ENCODE measurements at places on chromosomes 3 and 15. TPM values are rescaled to one million over a fixed set of nuclear protein-coding genes. Genes with fewer than 3 reads are reported as not detected.

The BOC gene
- polyA plus RNA-seq = 17.7 TPM

DNA sequence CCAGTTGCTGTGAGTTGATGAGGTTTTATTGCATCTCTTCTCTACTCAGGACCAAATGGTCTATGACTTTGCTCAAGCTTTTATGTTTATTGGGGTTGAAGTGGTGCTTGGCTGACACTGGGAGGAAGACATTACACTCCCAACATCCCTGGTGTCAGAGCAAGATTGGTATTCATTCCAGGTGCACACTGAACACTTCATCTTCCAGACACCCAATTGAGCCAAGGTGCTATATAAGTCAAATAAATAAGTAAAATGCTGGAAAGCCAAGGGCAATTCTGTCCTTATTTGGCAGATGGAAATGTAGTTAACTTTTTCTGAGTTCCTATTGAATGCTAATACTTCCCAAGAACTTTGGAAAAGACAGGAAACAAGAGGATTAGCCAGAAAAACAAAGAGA is 53.2 kb upstream of the CDV3 start:
- DNase-seq = no peak

The ACY1 gene
- polyA plus RNA-seq = 55.7 TPM

DNA sequence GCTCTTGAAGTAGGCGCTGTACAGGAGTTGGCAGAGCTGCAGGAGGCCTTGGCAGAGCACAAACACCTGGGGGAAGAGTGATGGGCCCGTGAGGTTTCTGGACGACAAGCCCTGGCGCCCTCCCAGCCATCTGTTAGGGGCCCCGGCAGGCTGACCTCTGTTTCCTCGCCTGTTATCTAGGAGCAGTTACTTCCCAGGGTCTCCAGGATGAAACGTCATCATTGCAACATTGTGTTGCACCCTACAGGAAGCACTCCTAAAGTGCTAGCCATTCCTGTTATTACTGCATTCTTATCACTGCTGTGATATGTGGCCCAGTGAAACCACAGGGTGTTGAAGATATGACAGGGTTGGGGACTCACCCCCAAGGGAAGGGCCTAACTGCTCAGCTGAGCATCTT is 50.2 kb downstream of the SLCO2A1 start:
- DNase-seq = no peak

The CISH gene
- 2.6 TPM for polyA plus RNA-seq

DNA sequence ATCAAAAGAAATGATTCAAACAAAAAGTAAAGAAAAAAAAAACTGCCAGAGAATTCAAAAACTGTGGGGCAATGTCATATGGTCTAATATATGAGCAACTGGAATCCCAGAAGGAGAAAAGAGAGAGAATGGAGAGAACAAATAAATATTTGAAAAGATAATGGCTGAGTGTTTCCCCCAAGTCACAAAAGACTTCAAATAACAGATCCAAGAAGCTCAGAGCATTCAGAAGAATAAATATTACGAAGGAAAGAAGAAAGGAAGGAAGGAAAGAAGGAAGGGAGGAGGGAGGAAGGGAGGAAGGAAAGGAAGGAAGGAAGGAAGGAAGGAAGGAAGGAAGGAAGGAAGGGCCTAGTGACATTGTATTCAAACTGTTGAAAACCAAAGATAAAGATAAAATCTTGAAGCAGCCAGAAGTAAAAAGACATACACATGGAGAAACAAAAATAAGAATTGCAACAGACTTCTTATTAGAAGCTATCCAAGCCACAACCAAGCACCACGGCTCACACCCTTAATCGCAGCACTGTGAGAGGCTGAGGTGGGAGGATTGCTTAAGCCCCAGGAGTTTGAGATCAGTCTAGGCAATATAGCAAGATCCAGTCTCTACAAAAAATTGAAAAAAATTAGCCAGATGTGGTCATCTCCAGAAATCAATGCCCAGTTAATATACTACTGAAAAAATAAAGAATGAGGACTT is 118.9 kb upstream of the IGSF10 start:
- DNase-seq = no peak

- no peak for DNase-seq
These were observed 310.4 kb downstream of the PLCL2 start for GRCh38 chr3:17195192-17195611.

DNA sequence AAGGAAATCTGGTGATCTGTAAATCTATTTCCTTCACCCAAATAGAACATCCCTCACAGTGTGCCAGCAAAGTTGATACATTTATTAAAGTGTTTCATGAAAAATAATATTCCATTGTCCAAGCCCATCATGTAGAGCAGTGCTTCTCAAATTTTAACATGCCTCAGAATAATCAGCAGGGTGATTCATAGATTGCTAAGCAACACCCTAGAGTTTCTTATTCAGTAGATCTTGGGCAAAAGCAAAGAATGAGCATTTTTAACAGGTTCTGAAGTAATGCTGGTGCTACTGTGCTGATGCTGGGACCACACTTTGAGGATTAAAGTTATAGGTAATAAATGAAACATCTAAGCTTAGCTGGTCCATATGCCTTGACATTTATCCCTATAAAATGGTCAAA is 210.5 kb downstream of the ZIC4 start:
- DNase-seq = no peak

The TMEM45A gene
- polyA plus RNA-seq = 35.1 TPM

DNA sequence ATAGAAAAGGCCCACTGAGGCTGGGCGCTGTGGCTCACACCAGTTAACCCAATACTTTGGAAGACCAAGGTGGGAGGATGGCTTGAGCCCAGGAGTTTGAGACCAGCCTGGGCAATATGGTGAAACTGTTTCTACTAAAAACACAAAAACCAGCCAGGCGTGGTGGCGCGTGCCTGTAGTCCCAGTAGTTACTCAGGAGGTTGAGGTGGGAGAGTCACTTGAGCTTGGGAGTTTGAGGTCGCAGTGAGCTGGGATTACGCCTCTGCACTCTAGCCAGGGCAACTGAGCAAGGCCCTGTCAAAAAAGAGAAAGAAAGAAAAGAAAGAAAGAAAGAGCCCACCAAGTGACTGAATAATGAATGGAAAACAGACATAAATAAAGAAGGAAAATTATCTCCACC is 32.0 kb downstream of the TAMM41 start:
- DNase-seq = no peak

The HYAL1 gene
- 0.10 TPM for polyA plus RNA-seq

DNA sequence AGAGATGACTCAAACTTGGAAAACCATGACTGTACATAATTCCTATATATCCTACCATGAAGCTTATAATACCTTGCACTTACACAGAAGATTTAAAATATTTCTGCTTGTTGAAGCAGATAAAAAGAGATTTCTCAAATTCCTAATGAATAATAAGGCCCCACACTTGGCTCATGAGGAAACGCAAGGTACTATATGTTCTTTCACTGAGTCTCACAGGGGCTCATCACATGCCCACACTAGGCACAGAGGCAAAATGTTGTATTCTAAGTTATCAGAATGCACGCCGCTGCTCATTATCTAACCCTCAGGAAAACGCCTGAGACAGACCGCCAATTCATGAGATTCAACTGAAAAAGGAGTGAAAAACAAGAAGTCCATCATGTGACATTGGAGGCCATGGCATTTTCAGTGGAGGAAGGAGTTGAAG is 5.6 kb downstream of the MYO1E start:
- DNase-seq = no peak

- no peak for DNase-seq
These were observed 48.8 kb upstream of the SRGAP3 start for GRCh38 chr3:9298236-9298635.

The SLC6A1 gene
- not detected for polyA plus RNA-seq

DNA sequence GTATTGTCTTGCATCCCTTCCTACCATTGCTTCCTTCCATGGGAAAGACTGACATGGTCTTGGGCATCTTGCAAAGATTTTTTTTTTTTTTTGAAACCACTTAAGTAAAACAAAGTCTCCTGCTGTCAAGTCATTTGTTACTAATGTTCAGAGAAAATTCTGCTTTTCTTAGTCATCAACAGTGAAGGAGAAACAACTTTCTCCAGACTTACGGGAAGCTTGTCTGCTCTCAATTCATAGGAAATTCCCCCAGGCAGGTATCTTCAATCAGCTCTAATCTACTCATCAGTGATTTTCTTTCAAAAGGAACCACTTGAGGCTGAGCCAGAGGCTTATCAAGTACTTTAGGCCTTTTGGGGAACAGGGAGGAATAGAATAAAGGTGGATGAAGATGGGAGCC is 15.9 kb upstream of the DRD3 start:
- DNase-seq = no peak

The SMARCC1 gene
- polyA plus RNA-seq = 14.8 TPM

The TTLL13 gene
- 0.04 TPM for polyA plus RNA-seq

DNA sequence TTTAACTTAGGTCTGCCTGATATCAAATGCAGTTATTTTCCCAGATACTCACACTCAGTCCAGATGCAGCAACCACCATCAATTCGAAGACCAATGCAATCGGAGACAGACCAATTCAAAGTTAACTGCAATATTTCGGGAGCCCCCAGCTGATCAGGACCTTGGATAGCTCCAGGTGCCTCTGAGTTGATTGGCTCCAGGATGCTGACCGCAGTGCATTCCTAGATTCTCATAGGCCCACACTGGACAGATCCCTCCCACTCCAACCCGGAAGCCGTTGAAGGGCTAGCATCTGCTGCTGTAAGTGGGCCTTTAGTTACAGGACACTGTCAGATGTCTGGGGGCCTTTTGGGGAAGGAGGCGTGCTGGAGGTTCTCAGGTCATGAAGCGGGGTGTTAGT is 89.5 kb upstream of the ATP2B2 start:
- DNase-seq = no peak

DNA sequence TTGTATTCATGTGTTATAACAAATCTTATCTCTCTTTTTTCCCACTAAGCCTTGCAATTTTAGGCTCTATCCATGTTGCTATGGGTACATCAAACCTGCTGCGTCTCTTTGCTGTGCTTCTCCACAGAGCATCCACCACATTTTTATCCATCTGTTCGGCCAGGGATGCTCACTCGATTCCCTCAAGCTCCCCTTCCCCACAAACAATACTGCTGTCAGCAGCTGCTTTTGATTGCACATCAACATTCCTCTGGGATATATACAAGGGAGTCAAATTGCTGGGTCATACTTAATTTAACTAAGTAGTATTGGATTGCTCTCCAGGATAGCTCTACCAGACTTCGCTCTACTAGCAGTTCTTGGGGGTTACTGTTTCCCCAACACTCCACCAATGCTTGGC is 36.8 kb downstream of the TMEM108 start:
- DNase-seq = no peak

GRCh38 chr3:147735616-147736015 is 326.5 kb downstream of the ZIC1 start:
- no peak for DNase-seq

DNA sequence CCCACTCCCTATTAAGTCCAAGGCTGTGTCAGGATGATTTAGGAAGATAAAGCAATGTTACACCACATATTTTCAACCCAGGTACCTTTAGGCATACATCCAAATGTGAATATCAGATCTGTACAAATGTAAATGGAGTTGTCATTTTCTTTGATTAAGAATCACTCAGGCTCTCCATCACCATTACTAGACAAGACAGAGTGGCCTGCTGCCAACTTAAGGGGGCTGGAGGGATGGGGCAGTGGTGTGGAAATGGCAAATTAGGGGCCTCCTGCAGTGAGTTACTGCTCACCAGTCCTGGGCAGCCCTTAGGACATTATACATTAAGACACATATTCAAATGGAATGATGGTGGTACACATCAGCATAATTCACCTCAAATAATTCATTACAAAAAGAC is 211.0 kb downstream of the TNIK start:
- no peak for DNase-seq

The CLRN1 gene
- not detected for polyA plus RNA-seq

The STAB1 gene
- 0.01 TPM for polyA plus RNA-seq

The LDHAL6B gene
- polyA plus RNA-seq = not detected

DNA sequence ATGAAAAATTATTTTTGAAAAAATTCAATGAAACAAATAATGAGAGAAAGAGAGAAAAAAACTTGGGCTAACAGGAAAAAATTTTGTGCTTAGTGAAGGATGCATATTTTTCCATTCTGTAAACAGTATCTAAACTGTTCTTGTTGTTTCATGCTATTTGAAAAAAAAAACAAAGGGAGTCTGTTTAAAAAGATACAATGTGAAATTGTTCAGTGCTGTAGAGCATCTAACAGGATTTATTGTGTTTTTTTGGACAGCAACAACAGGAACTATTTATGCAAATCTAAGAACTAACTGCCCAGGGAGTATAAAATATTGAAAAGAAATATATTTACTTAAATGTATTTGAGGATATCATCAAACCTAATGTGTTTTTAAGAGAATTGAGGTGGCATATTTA is 55.1 kb downstream of the PEX5L start:
- DNase-seq = no peak

GRCh38 chr3:113741086-113741485 is 5.0 kb downstream of the NAA50 start:
- no peak for DNase-seq

DNA sequence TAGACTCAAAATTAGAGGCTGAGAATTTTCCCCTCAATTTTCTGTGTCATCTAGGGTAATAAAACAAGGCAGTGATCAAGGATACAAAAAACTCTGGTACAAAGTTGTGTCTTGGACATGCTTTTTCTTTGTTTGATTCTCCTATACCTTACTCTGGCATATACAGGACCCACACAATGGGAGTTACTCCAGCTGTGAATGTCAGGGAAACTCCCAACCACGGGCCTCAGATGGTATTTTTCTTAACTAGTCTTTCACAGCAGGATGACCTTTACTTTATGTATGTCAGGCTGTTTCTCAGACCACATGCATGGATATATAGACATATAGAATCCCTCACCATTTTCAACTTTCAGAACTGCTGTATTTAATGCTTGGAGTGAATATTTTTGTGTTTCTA is 41.3 kb downstream of the FEZF2 start:
- no peak for DNase-seq

DNA sequence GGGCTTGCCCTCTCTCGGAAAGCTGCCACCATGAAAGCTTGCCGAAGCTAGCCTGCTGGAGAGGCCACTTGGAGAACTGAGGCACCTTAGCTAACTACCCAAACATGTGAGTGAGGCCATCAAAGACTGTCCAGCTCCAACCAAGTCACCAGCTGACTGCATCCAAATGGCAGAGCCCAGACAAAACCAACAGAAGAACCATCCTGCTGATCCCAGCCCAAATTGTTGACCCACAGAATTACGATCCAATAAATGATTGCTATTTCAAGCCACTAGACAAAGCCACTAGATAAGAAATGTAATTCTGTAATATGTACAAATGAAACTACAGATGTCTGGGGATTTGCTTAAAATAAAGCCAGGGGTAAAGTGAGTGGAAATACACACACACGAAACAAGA is 109.8 kb upstream of the TRPM1 start:
- no peak for DNase-seq

The CHRM5 gene
- 0.09 TPM for polyA plus RNA-seq

The IL5RA gene
- not detected for polyA plus RNA-seq
